ENCODE measurements at places on chromosomes 16 and 17.

GRCh38 chr16:58378401-58378800 lies 13.9 kb upstream of the GINS3 start:
- no peak for DNase-seq

GRCh38 chr16:49789616-49790015 lies 66.3 kb downstream of the ZNF423 start:
- no peak for DNase-seq

- no peak for DNase-seq
Measured at GRCh38 chr17:65855675-65856074, 294.2 kb upstream of the AXIN2 start.

GRCh38 chr17:39517224-39517623 lies 55.9 kb downstream of the CDK12 start:
- no peak for DNase-seq

DNA sequence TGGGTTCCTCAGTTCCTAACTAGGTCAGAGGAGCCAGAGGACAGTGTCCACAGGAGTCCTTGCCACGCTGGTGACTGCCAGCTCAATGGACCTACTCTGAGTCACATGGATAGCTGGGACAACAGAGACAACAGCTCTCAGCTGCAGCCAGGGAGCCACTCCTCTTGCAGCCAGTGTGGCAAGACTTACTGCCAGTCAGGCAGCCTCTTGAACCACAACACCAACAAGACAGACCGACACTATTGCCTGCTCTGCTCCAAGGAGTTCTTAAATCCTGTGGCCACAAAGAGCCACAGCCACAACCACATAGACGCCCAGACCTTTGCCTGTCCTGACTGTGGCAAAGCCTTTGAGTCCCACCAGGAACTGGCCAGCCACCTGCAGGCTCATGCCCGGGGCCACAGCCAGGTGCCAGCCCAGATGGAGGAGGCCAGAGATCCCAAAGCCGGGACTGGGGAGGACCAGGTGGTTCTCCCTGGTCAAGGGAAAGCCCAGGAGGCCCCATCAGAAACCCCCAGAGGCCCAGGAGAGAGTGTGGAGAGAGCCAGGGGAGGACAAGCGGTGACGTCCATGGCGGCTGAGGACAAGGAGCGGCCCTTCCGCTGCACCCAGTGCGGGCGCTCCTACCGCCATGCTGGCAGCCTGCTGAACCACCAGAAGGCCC lies 6.7 kb downstream of the ZNF646 start:
- no peak for DNase-seq

DNA sequence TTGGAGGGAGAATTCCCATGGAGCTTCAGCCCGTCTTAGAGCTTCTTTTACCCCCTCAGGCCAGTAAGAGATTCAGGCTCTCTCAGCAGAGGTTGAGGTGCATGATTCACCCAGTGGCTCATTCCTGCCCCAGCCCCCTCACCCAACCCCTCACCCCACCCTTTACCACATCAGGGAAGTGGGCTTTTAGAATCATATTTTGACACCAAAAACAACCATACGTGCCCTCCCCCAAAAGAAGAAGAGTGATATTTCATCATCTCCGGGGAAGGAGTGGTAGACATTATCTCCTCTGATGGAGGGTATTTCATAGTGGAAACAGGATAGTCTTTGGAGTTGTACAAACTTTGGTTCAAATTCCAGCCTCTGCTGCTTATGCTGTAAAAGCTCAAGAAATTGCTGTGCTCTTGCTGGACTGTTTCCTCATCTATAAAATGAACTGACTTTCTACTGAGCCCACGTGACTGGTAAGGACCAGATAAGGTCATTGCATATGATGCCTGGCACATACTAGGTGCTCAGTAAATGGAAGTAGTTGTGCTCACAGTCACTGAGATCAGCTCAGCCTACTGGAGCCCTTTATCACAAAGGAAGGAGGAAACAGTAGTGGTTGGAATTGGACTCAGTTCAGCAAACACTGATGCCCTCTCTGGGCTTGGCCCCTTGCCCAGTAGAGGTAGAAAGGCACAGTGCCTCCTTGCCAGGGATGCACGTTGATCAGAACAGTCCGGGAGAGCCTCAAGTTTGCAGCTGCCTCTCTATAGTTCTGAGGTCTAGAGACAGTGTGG lies 18.3 kb upstream of the CCL5 start:
- no peak for DNase-seq

DNA sequence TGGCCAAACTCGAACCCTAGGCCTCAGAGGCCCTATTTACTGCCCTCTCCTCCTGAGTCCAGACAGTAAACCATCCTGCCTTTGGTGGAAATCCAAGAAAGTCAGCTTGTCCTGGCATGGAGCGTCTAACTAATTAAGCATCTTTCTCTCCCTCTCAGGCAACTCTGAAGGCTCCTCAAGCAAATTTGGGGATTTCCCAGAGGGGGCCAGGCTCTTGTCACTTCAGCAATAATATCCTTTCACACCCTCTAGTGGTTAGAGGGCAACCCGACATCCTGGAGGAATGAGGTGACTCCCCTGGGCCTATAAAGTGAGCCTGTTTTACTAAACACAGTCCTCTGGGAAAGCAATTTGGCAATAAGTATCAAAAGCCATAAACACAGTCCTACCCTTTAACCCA lies 60.4 kb downstream of the NOG start:
- no peak for DNase-seq

- DNase-seq, result no peak
Measured at GRCh38 chr17:54840885-54841591, 59.6 kb upstream of the TOM1L1 start.

DNA sequence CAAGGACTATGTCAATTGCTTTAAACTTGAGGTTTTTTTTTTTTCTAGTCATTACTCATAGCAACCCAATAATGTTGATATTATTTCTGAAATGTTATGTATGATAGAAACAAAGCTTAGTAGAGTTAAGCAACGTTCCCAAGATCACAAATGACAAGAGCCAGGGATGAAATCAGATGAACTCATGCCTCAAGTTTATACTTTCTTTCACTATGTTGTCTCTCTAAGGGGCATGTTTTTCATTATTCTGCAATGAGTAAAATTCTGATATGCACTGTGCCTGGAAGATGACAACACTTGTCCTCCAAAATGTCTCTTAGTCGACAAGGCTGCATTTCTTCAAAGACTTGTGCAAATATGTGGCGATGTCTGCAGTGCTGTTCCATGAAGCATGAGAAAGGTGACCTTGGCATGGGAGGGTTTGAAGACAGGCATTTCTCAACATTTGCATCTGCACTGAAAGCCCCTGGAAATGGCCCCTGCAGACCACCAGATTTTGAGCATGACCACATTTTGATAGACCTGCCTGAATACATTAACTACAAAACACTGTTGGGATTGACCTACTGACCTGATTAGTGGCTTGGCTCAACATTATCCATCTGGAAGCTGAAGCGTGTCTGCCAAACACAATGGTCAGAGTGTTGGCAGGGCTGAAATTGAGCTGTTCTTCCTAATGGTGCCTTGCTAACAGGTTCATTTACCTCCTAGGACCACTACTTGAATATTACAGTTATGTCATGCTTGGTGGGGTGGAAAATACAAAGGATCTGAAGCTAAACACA lies 1027.5 kb downstream of the CDH11 start:
- no peak for DNase-seq

DNA sequence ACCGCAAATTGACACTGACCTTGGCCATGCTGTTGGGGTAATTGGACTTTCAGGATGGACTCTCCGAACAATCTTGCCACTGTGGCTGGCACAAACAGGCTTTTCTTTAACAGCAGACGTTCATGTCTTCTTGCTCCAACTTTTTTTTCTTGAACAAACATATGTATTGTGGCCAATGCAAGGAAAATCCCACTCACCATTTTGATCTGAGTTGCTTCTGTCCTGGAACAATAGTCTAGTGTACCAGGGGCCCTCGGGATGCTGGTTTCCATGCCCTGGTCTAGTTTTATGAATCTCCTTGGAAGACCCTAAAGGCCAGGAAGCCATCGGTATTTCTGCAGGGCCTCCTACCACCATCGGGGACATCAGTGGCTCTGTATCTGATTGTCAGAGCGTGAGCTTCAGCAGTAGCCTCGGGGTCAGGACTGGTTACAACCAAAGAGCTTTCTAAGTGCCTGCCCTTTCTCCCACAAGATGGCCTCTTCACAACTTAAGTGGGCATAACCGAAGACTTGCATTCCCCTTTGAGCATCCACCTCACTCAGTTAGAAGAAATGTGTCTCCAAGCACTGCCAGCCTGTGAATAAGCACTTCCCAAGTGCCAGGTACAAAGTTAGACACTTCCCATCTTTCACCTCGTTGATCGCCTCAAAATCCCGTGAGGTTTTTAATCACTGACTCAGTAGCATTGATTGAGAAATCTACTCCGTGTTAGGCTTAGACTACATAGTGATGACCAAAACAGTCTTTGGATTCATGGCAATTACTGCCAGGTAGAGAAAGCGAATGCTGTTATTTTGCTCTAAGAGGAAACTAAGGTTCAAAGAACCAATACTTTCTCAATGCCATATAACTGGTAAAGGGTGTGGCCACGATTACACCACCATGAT lies 87.0 kb upstream of the TBX2 start:
- no peak for DNase-seq

DNA sequence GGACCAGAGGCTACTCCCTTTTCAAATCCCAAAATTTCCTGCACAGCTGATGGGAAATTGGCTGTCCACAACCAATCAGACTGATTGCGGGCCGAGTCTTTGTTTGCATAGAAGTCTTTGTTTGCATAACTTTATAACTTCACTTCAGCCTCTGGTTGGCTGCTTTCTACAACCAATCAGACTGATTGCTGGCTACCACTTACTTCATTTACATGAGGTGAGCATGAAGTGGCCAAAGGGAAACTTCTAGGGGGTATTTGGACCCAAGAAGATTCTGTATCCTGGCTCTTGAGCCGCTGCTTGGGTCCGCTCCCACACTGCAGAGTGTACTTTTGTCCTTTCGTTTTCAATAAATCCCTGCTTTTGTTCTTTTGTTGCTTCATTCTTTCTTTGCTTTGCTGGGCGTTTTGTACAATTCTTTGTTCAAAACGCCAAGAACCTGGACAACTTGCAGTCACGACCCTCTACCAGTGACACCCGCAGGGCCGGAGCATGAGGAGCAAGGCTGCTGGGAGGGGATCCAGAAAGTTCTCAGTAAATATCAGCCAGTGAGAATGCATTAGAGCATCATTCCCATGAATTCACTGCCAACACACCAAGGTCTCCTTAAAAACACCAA lies 67.5 kb downstream of the IQCK start:
- DNase-seq, result peak; percentile 49

DNA sequence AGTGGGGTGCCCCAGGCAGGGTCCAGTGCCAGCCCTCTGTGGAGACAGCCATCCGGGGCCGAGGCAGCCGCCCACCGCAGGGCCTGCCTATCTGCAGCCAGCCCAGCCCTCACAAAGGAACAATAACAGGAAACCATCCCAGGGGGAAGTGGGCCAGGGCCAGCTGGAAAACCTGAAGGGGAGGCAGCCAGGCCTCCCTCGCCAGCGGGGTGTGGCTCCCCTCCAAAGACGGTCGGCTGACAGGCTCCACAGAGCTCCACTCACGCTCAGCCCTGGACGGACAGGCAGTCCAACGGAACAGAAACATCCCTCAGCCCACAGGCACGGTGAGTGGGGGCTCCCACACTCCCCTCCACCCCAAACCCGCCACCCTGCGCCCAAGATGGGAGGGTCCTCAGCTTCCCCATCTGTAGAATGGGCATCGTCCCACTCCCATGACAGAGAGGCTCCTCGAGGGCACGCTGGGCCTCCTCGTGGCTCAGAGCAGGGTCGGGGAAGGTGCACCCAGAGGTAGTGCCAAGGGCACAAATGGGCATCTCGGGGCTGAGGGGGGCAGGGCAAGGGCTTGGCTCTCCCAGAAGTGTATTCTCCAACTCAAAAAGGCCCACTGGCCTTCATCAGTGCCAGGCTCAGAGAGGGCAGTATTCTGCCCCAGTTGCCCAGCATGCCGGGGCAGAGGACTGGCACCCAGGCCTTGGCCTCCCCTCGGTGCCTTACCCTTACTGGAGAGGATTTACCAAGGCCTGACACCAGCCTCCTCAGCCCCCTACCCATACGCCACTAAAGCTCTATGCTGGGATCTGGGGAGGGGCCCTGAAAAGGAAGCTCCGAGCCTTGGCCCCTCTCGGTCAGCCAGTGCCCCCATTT lies at the start of gene CDH5:
Gene CDH5 (plus strand): TSS at position 259 of the 867 bp plus-strand sequence. CDS start 12,647 bp downstream, outside the sequence.
- no peak for DNase-seq

- no peak for DNase-seq
Measured at GRCh38 chr17:41382394-41382793, 288 bp upstream of the KRT34 start.

GRCh38 chr17:65064452-65065019 lies 8.0 kb upstream of the GNA13 start:
- no peak for DNase-seq

DNA sequence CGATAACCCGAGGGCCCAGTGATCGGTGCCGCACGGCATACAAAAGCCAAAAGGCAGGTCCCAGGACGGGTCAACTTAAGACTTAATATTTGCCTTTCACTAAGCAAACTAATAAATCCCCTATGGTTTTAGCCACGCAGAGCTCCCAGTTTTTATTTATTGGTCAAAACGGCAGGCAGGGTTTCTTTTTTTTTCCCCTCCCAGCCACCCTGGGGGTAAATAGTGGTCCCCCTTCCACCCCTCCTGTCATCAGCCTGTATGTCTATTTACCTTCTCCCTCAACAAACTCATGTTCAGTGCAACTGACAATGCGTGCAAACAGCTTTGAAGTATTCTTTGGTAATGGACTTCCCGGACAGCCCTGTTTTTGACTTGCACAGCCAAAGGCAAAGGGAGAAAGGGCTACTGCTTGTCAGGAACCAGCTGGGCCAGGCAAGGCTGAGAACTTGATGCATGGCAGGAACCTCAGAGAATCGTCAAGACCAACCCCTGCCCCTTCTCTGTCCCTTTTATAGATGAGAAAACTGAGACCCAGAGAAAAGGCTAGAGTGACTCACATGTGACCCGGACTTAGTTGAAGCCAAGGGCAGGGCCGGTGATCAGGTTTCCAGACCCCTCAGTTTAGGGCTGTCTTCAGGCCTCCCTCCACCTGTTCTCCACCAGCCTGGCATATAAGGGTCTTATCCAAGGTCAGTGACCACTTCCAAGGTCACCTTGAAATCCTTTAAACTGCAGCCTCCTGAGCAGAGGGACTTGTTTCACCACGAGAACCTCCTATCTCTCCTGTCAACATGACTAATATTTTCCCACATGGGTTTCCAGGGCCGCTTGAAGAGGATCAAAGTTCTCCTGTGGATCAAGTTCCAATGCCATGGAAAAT lies 279.0 kb downstream of the SOX9 start:
- no peak for DNase-seq

- no peak for DNase-seq
Measured at GRCh38 chr17:35676441-35676840, 55.0 kb upstream of the RASL10B start.

GRCh38 chr17:82087961-82088837 lies 9.8 kb downstream of the FASN start:
- DNase-seq, result no peak

GRCh38 chr17:46832945-46833839 lies 14.7 kb upstream of the WNT3 start:
- DNase-seq, result peak; percentile 32
